ENCODE measurements at places on chromosomes 2 and 18.
A peak's percentile ranks its signal among the peaks of the same experiment; 100 is the strongest.

DNA sequence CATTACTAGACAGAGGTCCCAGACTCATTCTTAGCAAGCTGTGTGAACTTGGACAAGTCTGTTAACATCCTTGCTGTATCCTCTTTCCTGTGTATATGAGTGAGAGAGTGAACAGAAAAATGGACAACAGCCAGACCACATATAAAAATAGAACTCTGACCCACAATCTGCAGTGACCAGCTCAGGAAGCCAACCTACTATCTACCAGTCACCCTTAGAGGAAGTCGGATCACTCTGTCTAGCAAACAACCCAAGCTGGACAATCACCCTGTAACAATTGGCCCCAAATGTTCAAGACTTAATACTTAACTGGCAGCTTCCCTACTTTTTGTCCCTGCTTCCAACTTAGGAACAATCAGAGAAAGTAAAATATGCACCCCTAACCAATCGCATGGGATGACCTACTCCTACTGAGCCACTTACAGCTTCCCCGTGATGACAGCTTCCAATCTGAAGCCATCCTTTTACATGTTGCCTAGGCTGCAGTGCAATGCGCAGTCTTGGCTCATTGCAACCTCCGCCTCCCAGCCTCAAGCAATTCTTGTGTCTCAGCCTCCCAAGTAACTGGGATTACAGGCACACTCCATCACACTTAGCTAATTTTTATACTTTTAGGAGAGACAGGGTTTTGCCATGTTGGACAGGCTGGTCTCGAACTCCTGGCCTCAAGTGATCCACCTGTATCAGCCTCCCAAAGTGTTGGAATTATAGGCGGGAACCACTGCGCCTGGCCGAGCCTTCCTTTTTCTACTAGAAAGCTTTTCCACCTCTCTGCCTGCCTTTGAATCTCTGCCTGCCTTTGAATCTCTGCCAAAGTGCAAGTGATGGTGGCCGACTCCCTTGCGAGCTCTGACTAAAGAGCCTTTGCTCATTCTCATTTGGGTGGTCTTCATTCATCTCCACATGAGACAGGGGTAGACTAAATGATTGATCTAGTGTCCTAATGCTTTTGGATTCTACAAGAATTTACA, 158.3 kb upstream of the NDUFV2 start:
- DNase-seq: no peak

GRCh38 chr2:223930103-223930976, 14.8 kb downstream of the WDFY1 start:
- DNase-seq: no peak

- DNase-seq: peak; percentile 19
Observed at GRCh38 chr2:236113425-236113824, 54.8 kb downstream of the GBX2 start.

GRCh38 chr18:39701839-39702238, 2136.2 kb upstream of the CELF4 start:
- DNase-seq: no peak

DNA sequence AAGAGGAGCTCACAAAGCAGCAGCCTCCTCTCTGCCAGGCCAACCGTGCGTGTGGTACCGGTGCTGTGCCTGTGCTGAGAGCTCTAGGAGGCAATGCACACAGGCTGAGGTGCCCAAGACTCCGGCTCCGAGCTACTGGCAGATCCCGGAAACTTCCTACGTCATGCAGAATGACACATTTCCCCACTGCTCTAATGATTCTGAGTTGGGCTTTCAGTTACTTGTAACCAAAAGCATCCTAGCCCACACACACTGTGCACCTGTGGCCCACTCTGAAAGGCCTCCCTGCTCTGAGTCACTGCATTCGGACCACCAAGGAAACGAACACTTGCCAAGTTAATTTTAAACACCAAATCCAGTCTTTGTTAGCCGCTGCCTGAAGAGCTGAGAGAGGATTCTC, 9.3 kb upstream of the RNU4ATAC start:
- no peak for DNase-seq

DNA sequence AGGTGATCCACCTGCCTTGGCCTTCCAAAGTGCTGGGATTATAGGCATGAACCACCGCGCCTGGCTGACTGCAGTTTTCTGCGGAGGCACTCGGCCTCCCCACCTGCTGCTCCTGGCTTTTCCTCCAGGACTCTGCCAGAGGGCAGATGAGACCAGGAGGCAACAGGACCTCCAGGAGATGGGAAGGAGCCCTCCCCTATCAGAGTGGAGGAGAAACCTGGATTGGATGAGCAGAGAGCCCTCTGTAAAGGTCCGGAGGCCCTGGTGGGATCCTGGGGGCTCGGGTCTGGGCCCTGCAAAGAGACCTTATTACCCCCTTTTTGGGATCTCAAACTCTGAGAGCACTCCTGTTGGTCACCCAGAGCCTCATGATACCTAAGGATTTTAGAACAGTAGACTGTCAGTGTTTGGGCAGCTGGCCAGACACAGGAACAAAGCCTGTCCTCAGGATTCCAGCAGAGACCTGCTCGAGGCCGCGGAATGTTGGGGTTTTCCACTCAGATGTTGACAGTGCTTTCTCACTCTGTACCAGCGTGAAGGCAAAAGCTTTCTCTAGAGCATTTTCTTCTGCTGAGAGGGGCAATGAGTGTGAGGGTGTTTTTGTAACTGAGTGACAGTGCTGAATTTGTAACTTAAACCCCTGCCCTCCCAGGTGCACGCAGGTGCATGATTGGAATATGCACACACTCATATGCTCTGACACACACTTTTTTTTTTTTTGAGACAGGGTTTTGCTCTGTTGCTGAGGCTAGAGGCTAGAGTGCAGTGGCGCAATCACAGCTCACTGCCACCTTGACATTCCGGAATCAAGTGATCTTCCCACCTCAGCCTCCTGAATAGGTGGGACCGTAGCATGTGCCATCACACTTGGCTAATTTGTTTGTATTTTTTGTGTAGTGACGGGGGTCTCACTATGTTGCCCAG, 48.4 kb downstream of the NPPC start:
- DNase-seq: no peak

GRCh38 chr2:139165041-139165440, 384.9 kb upstream of the NXPH2 start:
- DNase-seq: no peak

- DNase-seq: peak; percentile 3
Observed at GRCh38 chr2:241194811-241195210, 6.3 kb downstream of the ANO7 start.

- no peak for DNase-seq
Observed at GRCh38 chr2:202267495-202267894, 1.9 kb downstream of the NOP58 start.

DNA sequence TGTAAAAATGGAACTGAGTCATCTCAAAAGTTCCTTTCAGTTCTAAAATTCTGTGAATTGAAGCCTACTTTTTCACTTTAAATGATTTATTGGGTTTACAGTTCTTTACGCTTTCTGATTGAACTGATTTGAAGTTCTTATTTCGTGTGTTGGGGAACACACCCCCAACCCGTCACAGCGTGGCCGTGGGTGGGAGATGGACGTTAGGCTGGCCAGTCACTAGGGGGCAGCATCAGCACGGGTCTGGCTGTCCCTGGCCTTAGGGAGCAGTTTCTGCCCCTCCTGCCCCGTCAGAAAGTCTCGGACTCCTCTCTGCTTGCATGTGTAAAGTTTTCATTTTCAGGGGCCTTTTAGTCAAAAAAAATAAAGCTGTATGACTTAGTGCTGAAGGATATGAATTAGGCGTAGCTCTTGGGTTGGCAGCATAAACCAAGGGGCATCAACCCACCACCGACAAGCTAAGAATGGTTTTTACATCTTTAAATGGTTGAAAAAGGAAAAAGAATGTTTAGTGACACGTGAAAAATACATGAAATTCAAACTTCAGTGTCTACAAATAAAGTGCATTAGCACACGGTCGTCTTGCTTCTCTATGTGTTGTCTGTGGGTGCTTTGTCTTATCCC, 63.4 kb downstream of the ZCCHC2 start:
- peak; percentile 86 for DNase-seq

DNA sequence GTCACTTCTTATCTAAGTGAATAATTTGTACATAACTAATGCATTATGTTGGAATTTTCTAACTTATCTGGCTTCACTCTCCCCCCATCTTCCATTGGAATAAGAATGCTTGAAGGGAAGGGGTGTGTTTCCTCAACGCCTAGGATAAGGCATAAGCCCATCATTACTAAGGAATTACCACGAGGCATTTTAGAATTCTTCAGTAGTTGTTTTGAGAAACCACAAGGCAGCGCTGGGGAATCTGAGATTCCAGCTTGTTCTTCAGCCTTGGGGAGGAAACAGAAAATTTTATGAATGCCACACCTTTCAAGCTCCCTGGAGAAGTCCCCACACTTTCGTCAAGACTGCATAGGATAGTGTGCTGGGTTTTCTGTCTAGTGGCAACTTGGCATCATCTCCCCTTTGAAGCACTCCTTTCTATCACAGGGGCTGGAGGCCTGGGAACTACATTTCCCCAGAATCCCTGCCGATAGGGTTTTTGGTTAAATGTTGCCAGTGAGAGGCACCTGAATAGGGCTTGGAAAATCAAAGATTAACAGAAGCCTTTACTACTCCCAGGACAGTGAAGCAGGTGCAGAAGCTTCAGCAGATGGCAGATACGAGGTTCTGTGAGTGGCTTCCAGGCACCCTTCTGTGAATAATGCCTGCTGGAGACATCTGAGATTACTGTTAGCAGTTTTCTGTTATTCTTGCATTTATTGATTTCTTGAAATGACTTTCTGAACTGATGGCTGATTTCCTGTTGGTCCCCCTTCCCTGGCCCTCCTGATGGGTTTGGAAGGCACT, 192.7 kb upstream of the REV1 start:
- peak; percentile 31 for DNase-seq

Data from WERI-Rb-1 (cell line).